ENCODE measurements at places on chromosomes 3 and 15. TPM values are rescaled to one million over a fixed set of nuclear protein-coding genes. Genes with fewer than 3 reads are reported as not detected.

- H3K36me3 ChIP-seq = no peaks in the 10 kb centered on the region
- no peaks in the 10 kb centered on the region for H3K4me1 ChIP-seq
- DNase-seq = no peak
- no peak overlapping the region for H3K4me3 ChIP-seq
- no peaks in the 10 kb centered on the region for H3K27me3 ChIP-seq
Observed at GRCh38 chr3:14016900-14017475, 107.7 kb downstream of the CHCHD4 start.

- no peaks in the 10 kb centered on the region for H3K27me3 ChIP-seq
- H3K27ac ChIP-seq = no peak overlapping the region
- no peak for DNase-seq
- H3K4me3 ChIP-seq = no peak overlapping the region
- H3K36me3 ChIP-seq = no peaks in the 10 kb centered on the region
Observed at GRCh38 chr3:124115279-124115678, 123.4 kb upstream of the ROPN1 start.

The RTP3 gene
- 0.06 TPM for polyA plus RNA-seq

GRCh38 chr3:15161133-15161532 is 44.9 kb upstream of the CAPN7 start:
- H3K27me3 ChIP-seq = no peaks in the 10 kb centered on the region
- no peak overlapping the region for H3K4me3 ChIP-seq
- no peaks in the 10 kb centered on the region for H3K4me1 ChIP-seq
- no peaks in the 10 kb centered on the region for H3K36me3 ChIP-seq
- no peak for DNase-seq

The LEKR1 gene
- polyA plus RNA-seq = 0.08 TPM

DNA sequence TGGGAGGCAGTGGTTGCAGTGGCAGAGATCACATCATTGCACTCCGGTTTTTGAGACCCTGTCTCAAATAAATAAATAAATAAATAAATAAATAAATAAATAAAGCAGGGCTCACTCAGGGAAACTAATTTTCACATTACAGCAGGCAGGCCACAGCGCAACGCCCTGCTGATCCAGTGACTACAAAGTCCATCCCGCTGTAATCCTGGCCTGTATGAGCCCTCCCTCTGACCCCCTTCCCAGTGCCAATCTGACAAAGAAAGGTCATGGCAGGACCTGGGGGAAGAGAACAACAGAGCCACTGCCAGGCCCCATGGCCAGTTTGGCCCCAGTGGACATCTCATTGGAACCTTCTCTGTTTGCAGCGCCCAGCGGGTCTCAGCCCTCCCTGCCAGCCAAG is 9.3 kb downstream of the SH3BP5 start:
- H3K27ac ChIP-seq = no peak overlapping the region
- H3K4me1 ChIP-seq = peaks cover 2% of the 10 kb centered on the region
- H3K4me3 ChIP-seq = no peak overlapping the region
- H3K36me3 ChIP-seq = no peaks in the 10 kb centered on the region
- DNase-seq = no peak
- H3K27me3 ChIP-seq = no peaks in the 10 kb centered on the region

DNA sequence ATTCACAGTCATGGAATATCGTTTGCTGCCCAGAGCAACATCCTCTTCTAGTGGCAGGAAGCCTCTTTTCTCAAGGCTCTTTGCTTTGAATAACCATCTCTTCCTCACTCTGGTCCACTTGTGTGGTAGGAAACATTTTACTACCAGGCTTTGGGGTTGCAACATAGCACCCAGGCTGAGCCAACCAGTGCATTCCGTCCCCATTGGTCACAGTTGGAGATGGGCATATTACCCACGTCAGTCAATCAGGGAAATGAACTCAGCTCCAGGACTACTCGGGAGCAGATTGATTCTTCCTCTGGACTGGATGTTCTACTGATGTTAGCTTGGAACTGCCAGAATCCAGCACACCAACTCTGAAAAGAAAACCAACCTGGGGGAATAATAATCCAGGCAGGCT is 4.2 kb upstream of the PEX5L start:
- H3K4me1 ChIP-seq = no peaks in the 10 kb centered on the region
- no peak for DNase-seq
- no peaks in the 10 kb centered on the region for H3K36me3 ChIP-seq
- H3K4me3 ChIP-seq = no peak overlapping the region

The MLH1 gene
- 28.4 TPM for polyA plus RNA-seq

The C2CD4B gene
- 0.12 TPM for polyA plus RNA-seq

- no peak for DNase-seq
- no peaks in the 10 kb centered on the region for H3K27me3 ChIP-seq
- no peak overlapping the region for H3K27ac ChIP-seq
Observed at GRCh38 chr3:150681057-150681456, 22.7 kb downstream of the ERICH6 start.

DNA sequence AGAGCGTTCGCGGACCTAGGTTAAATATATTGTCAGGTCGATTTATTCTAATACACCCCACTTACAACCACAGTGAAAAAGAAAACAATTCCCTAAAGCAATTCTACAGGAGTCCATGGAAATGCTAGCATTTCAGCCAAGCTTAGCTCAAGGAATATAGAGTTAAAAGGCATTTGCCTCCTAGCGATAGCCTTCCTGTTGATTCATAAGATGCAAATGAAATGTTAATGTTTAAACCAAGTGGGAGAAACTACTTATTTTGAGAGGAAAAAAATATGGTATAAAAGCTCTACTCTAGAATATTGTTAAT is 1.7 kb upstream of the ALCAM start:
- no peaks in the 10 kb centered on the region for H3K27me3 ChIP-seq
- H3K4me1 ChIP-seq = no peaks in the 10 kb centered on the region
- H3K36me3 ChIP-seq = no peaks in the 10 kb centered on the region
- no peak for DNase-seq
- peak overlapping the region; percentile 47 for H3K4me3 ChIP-seq

DNA sequence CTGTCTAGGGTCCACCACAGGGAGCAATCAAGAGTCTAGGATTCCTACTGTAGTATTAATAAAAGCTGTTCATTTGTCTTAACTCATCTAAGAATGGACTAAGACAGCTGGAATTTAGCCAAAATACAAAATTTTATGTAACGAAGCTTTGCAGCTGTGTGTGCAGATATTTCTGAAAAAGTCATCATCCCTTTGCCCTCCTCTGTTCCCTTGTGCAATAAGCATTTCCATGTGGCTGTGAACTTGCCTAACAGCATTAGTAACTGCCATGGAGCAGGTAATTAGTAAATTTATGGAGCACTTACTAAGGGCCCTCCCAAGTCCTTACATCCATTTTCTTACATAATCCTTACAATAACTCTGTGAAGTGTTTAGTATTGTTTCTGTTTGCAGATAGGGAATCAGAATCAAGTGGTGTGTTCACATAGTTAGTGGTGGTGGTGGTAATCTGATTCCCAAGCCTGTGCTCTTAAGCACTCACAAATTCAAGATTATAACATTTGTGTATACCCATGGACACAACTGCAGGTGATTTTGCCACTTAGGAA is 114.5 kb downstream of the RARB start:
- no peak overlapping the region for H3K4me3 ChIP-seq
- H3K36me3 ChIP-seq = no peaks in the 10 kb centered on the region
- H3K27ac ChIP-seq = no peak overlapping the region
- H3K4me1 ChIP-seq = no peaks in the 10 kb centered on the region
- H3K27me3 ChIP-seq = no peaks in the 10 kb centered on the region

- H3K4me1 ChIP-seq = peaks cover 5% of the 10 kb centered on the region
- H3K4me3 ChIP-seq = no peak overlapping the region
- no peak overlapping the region for H3K27ac ChIP-seq
Observed at GRCh38 chr3:180926526-180926925, 14.1 kb downstream of the FXR1 start.

- no peak for DNase-seq
- H3K4me1 ChIP-seq = no peaks in the 10 kb centered on the region
- H3K27ac ChIP-seq = no peak overlapping the region
- no peak overlapping the region for H3K4me3 ChIP-seq
- no peaks in the 10 kb centered on the region for H3K27me3 ChIP-seq
Observed at GRCh38 chr3:29708884-29709283, 428.0 kb downstream of the RBMS3 start.

The BRK1 gene
- polyA plus RNA-seq = 103 TPM

DNA sequence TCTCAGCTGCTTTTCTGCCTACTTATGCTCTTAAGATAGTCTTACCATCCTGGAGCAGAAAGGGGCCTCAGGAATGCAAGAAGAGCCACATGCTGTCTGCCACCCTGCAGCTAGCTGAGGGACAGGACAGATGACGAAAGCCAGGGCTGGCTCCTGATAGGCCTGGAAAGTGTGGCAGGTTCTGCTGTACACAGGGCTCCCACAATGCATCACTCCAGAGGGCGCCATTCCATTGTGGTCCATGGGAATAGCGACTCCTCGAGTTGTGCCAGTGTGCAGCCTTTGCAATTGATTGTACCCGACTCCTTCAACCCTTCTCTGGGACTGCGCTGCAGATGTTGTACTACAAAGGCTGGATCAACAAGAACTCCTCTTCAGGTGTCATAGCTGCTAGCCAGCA is 11.2 kb downstream of the ACAN start:
- H3K36me3 ChIP-seq = no peaks in the 10 kb centered on the region
- H3K4me3 ChIP-seq = no peak overlapping the region
- no peaks in the 10 kb centered on the region for H3K27me3 ChIP-seq
- H3K4me1 ChIP-seq = peaks cover 2% of the 10 kb centered on the region
- H3K27ac ChIP-seq = no peak overlapping the region
- no peak for DNase-seq

DNA sequence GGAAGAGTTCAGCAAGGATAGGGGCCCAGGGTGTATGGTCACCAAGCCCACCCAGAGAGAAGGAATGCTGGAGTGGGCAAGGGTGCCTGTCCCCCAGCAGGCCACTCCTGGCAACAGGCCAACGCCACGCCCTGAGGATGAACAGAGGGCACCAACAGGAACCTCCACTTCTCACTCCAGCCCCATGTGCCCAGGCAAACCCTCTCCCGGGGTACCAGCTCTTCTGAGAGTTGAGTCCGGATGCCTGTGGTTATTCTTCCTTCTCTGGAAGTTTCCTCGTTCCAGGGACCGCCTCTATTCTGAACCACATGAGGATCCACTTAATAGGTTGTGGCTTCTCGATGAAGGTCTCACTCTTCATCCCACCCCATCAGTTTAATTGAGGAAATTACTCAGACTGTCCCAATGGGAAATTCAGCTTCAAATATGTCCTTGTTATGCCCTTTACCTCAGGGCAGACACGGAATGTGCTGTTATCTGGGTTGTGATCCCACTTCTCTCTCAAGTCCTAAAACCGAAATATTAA is 114.3 kb downstream of the LIPC start:
- no peak overlapping the region for H3K4me3 ChIP-seq
- H3K27ac ChIP-seq = no peak overlapping the region
- no peak for DNase-seq
- H3K4me1 ChIP-seq = no peaks in the 10 kb centered on the region

DNA sequence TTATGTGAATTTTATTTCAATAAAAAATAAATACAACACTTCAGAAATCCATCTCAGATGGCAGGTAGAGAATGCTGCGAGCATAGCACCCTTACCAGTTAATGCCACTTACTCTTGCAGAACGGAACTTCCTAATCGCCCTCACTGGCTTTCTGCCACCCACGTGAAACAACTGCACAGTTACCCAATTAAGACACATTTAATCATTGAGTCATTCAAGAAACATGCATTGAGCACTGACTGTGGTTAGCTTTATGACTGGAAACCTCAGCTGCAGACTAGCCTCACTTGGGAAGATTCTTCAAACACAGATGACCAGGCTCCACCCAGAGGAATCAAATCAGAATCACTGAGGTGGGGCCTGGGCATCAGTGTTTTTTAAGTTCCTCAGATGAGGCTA is 5.6 kb upstream of the MFGE8 start:
- no peaks in the 10 kb centered on the region for H3K4me1 ChIP-seq
- H3K27me3 ChIP-seq = no peaks in the 10 kb centered on the region
- H3K27ac ChIP-seq = no peak overlapping the region
- H3K4me3 ChIP-seq = no peak overlapping the region
- DNase-seq = no peak
- no peaks in the 10 kb centered on the region for H3K36me3 ChIP-seq

- no peaks in the 10 kb centered on the region for H3K36me3 ChIP-seq
- H3K4me3 ChIP-seq = no peak overlapping the region
- no peak overlapping the region for H3K27ac ChIP-seq
- no peaks in the 10 kb centered on the region for H3K4me1 ChIP-seq
- peak; percentile 29 for DNase-seq
Observed at GRCh38 chr15:42138968-42139386, 17.5 kb downstream of the PLA2G4F start.
